ENCODE measurements at places on chromosomes 7 and 10.

- no peak for DNase-seq
These were observed 757.0 kb upstream of the GALNT17 start for GRCh38 chr7:70374772-70375533.

DNA sequence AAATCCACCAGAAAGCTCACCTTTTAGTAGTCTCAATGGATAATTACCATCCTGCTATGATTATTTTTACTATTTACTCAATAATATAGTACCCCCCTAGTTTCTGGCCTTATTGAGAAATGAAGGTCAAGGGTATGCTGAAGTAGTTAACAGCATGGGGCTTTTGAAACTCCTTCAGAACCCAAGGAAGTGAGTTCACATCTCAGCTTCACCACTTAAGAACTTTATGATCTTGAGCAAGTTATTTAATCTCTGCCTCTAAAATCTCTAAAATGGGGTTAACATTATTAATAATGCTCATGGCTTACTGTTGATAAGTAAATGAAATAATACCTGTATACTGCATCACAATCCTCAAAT, 5.8 kb downstream of the MTPN start:
- DNase-seq, result no peak

GRCh38 chr10:114822444-114823076, 980 bp downstream of the FHIP2A start:
- DNase-seq, result peak; percentile 21

- DNase-seq, result no peak
These were observed 4.9 kb downstream of the PFKFB3 start for GRCh38 chr10:6207658-6208057.

GRCh38 chr7:37113661-37114355, 334.9 kb downstream of the ELMO1 start:
- DNase-seq, result no peak

- no peak for DNase-seq
These were observed 29.0 kb upstream of the DGKI start for GRCh38 chr7:137875746-137876145.

DNA sequence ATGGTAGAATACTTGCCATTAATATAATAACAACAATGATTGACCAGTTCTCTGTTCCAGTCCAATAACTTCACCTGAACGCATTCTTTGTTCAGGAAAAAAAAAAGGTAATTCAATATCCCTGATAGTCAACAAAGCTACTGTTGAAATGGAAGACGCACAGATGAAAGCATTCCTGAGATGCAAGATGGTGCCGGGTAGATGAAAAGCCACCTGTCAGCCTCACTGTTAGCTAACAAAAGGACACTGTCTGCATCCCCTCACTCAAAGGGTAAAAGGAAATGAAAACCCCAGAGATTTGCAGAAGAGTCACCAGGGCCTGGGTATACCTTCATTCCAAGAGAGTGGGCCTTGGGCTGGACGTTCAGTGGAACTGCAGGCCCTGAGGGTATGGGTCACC, 357.4 kb downstream of the PLXNA4 start:
- DNase-seq, result no peak

GRCh38 chr10:73226663-73227062, 20.4 kb downstream of the DNAJC9 start:
- no peak for DNase-seq

- no peak for DNase-seq
These were observed 21.6 kb upstream of the GIMAP2 start for GRCh38 chr7:150663802-150664494.

DNA sequence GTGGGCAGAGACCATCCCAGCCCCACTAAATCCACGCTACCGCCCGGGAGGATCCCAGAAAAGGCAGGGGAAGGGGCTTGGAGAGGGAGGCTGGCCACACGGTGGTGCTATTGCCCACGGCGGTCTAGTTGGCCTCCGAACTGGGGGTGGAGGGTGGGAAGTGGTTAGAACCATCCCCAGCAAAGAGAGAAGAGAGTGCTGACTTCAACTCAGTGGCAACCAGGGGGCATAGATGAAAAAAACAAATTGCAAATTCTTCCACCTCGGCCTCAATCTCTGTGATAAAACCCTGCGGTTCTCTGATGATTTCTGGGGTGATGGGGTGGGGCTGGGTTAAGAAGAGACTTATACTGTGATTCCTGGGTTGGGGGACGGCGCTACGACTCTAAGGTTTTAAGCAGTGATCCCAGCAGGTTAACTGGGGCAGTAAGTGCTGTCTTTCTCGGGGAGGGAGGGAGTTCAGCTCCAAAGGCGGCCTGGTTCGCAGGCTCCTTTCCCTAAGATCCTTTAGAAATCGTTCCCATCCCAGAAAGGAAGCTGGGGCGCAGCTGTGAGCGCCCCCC, 154.5 kb upstream of the LYZL2 start:
- peak; percentile 83 for DNase-seq

DNA sequence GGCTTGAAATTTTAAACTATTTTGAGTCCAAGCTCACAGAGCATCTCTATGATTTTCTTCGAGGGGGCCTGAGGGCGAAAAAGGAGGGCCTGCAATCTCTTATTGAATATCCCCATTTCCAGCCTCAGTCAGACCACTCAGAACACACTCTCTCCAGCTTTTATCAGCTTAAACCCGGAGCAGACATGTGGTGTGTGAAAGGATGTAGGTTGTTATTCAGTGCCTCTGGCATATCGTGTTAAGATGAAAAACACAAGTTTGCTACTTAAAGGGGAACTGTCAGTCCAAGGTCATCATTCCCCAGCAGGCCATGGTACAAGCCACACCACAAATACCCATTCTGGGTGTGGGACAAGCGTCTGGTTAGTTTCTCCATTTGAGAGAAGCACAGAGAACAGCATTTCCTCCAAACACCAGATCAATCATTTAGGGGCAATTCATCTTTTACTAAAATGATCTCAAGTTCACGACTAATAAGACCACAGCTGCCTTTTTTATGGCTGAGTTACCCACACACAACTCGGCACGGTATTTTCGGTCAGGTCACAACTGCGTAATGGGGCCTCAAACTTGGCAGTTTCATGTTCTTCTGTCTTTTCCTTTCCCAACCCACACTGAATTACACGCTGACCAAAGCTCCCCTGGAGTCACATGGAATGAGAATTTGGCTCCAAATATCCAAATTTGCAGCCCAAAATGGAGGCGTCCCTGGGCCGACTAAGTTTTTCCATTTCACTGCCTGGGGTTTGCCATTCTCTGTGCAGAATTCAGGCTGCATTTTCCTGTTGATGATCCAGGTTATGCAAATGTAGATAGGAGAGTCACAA, 188.4 kb downstream of the SEM1 start:
- DNase-seq, result no peak

DNA sequence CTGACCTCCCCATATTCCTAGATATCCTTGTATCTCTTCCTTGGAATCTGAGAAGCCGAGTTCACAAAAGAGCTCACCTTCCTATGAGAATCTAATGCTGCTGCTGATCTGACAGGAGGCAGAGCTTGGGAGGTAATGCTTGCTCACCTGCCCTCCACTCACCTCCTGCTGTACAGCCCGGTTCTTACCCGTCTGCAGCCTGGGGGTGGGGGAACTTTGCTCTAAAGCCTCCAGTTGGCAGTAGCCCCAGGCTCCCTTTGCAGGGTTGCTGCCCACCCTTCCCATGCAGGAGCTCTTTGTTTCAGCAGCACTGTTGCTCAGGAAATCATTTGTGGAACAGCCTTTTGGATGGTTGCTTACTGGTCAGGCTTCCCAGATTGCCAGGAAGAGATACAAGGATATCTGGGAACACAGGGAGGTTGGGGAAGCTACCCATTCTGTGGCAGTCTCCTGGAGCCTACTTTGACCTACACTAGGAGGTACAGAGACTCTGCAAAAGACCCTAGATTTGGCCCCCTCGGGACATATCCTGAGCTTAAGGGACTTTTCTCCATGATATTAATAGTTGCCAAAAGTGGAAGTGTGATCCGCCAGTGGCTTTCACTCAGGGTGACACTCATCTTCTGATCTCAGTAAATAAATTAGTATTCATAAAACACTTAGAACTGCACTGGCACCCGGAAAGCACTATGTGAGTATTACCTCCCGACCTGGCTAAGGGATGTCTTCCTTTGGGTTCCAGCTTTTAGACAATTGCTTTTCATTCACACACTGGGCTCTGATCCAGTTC, 363.7 kb upstream of the PODXL start:
- no peak for DNase-seq

- no peak for DNase-seq
These were observed 32.0 kb downstream of the ADAP1 start for GRCh38 chr7:922334-923107.

DNA sequence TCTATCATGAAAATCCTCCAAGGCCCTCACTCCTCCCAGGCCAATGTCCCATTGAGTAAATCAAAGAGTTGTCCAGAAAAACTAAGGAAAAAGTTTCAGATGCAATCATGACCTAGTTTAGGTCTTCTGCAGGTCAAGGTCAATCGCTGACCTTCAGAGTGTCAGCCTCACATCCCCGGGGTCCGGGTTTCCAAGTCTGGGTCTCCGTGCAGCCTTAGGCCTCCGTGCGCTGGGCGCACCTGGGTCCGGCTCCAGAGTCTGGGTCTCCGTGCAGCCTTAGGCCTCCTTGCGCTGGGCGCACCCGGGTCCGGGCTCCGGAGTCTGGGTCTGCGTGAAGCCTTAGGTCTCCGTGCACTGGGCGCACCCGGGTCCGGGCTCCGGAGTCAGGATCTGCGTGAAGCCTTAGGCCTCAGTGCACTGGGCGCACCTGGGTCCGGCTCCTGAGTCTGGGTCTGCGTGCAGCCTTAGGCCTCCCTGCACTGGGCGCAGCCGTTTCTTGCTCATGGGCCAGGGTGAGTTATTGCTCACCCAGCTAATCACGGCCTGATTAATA, 236.2 kb downstream of the TCERG1L start:
- no peak for DNase-seq

DNA sequence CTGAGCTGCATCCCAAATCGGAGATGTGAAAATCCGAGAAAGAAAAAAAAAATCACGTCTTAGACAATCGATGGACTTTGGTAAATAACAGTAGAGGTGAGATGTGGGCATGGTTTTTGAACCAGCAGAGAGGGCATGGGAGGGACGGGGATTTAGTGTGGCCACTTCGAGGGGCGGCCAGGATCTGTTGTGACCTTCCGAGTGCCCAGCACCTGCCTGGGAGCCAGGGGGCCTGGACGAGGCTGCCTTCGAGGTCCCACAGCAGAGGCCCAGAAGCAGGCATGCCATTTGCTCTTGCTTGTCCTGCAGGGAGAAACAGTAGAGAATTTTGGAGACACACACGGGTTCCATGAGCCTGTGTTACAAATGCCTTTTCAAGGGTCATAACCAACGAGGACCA, 469.7 kb upstream of the FOXK1 start:
- DNase-seq, result no peak

- DNase-seq, result no peak
These were observed 195.4 kb downstream of the MGMT start for GRCh38 chr10:129662426-129662825.

DNA sequence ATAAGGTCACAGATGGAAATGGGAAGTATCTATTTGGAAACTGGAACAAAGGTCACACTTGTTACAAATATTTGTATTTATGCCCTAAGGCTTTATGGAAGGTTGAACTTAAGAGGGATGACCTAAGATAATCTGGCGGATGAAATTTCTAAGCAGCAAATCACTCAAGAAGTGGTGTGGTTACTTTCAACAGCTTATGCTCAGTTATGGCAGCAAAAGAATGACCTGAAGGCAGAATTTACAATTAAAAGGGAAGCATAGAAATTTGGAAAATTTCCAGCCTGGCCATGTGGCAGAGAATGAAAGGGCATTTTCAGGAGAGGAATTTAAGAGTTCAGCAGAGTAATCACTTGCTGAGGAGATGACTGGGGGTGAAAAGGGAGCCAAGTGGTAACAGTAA, 95.8 kb upstream of the TNS3 start:
- no peak for DNase-seq

DNA sequence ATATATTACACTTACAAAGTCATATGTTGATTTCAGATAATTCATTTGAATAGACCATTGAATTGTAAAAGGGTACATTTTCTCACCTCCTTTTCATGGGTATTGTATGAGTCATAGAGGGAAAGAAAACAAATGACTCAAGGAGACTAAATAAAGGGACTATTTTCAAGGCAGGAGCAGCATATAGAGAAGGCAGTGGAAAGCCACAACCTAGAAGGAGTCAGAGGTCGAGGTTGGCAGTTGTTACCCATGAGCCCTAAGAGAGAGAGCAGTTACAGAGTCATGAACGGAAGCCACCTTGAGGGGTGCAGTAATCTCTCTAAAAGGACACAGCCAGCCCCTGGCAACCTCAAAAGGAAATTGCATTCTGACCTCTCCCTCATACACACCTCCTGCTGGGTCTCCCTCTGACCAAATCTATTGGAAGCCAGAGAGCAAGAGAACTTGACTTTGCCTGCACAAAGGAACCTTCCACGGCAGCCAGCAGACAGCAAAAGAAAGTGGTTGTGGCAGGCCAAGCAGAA, 137.9 kb downstream of the GRM8 start:
- DNase-seq, result no peak

DNA sequence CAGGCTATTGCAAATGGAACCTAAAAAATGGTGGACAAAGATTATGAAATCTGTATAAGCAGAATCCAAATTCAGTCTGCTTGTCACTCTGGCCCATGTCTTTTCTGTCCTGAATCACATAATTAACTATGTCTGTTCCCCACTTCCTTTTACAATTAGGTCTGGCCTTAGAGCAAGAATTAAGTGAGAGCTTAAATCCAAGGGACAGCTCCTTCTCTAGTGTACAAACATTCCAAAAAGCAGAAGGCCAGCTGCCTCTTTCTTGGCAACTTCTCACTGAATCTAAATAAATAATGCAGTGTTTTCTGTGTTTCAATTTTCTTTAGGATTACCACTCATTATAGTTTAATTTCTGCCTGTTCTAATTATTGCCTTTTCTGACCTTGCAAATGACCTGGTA, 39.3 kb upstream of the NEBL start:
- DNase-seq, result no peak

DNA sequence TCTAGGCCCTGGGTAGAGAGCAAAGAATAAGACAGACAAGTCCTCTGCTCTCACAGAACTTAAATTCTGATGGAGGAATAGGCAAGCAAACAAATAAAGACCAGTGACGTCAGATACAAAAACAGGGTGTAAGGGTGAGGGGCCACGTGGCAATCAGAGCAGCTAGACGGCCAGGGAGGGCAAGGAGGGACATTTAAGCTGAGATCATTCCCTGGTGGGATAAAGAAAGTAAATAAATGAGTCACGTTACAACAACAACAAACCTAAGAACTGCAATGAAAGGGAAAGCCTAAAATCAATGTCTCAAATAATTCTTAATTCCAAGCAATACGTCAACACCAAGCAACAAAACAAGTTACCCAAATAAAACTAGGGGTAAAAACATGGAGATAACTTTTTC, 21.8 kb downstream of the STN1 start:
- DNase-seq, result no peak

- DNase-seq, result peak; percentile 64
These were observed 19.0 kb upstream of the ANKRD2 start for GRCh38 chr10:97553575-97554031.

DNA sequence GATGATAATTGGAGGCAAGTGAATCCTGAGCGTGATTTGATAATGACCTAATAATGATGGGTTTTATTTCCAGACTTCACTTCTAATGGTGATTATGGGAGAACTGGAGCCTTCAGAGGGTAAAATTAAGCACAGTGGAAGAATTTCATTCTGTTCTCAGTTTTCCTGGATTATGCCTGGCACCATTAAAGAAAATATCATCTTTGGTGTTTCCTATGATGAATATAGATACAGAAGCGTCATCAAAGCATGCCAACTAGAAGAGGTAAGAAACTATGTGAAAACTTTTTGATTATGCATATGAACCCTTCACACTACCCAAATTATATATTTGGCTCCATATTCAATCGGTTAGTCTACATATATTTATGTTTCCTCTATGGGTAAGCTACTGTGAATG, 79.6 kb downstream of the CFTR start:
- no peak for DNase-seq
